NCI-H2227 treated with DMSO at 0.1 percent for 48 hours (cell line): ENCODE measurements at places on chromosomes 1 and 21.

GRCh38 chr1:54052431-54052933 is 522 bp downstream of the TMEM59 start:
- no peak for DNase-seq

DNA sequence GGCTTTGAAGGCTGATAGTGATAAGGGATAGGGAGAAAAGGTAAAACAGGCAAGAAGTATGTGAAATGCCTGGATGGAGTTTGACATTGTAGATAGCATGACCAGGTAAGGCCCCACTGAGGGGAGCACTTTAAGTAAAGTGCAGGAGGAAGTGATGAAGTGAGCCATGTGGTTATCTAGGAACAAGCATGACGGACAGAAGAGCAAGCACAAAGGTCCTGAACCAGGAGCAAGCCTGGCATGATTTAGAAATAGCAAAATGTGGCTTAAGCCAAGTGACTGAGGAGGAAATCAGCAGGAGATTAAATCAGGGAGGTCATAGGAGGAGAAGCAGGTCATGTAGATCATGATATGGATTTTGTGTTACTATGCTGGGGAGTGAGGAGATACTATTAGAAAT is 129.2 kb downstream of the GLUL start:
- no peak for DNase-seq

GRCh38 chr1:171841931-171842761 is 848 bp downstream of the DNM3 start:
- DNase-seq = peak; percentile 39

DNA sequence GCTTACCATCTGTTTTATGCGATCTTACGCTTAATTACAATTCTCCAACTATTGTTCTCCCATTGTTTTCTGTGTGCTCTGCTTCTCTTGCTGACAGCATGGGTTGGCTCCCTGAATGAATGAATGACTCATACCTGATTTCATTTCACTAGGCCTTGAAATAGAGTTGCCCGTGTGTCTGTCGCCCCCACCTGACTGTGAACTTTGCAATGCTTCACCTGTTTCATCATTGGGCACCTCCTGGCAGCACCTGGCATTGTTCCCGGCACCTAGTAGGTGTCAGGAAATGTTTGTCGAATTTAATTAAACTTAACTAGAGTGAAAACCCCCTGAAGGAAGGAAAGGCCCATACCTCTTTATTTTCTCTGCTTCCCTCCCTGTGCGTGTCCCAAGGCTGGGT is 120.5 kb upstream of the KLHDC7A start:
- no peak for DNase-seq

DNA sequence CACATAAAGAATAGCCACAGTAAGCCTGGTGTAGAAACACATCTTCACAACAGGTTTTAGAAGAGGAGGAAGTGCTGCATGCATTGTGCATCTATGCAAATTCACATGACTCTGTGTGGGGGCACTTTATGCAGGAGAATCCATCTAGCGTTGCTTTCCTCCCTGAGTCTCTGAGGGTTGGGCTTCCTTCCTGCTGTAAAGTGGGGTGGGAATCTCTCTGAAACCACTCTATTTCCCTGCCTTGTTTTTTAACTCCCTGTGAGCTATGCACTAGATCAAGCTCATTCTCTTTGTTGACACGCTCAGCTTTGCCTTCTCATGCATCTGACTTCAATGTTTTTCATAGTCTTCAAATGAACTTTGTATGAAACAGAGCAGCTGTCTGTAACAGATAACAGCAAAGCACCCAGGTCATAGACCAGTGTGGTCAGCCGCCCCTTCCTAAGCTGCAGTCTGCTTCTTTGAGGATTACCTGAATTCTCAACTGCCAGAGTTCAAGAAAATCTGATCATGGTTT is 102.7 kb upstream of the DPH5 start:
- DNase-seq = no peak

DNA sequence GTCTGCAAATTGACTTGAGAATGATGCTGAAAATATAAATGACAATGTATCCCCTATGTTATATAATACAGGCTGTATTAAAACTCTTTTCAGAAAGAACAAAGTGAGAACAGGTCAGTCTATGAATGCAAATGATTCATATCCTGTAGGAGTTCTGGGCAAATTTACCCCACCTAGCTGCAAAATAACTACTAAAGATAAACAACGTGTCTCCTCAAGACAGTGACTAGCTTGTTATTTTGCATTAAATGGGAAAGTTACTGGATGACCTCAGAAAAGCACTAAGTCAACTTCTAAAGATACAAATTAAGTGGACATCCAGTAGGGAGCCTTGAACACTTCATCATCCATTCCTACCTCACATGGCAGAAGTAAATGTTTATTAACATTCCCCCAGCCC is 11.1 kb downstream of the RNF19B start:
- no peak for DNase-seq

DNA sequence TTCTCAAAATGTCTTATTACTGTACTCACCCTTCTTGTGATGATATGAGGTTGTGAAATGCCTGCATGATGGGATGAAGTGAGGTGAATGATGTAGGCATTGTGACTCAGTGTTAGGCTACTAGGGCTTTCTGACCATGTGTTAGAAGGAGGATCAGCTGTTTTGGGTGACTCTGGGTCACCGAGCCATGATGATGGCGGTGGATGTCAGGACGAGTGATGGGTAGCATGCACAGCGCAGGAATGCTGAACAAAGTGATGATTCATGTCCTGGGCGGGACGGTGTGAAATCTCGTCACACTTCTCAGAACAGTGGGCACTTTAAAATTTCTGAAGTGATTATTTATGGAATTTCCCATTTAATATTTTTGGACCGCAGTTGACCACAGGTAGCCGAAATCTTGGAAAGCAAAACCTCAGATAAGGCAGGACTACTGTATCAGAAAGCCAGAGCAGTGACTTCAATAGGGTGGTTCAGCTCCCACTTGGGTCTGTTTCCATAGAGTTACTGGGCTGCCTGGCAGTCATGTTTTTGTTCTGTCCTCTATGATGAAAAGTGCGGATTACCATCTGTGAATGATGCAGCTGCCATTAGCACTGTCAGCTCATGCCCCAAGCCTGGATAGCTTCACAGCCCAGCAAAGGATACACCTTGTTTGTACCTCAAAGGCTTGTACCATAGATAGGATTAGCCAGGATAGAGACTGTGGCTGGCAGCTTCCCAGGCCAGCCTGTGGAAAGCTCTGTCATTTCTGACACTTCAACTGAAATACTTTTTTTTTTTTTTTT is 26.6 kb downstream of the IL6R start:
- DNase-seq = no peak

DNA sequence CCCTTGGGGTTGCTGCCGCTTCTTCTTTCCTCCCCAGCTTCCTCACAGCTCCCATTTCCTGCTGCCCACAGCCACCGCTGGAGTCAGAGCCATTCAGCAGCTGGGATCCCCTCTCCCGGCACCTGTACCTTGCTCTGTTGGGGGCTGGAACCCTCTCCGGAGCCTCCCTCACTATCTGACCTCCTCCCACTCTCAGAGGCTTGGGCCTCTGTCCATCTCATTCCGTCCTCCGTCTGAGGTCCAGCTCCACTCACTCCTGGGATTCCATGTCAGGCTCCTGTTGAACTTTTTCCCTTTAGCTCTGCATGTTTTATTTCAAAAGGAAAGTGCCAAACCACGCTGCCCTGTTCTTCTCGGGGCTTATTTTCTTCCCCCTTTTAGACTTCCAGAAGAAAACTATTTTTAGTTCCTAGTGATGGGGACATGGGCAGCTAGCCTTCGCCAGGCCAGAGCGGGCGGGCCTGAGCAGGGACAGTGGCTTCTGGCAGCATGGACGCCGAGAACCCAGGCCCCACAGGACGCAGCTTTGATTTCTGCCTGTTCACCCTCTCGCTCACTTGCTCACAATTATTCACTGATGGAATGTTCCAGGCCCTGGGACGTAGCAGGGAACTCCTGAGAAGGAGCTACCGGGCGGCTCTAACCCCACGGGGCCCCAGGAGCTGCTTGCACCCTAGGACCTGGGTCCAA is 79.2 kb downstream of the ARHGEF10L start:
- no peak for DNase-seq

GRCh38 chr1:62869217-62869754 is 85.4 kb downstream of the ATG4C start:
- DNase-seq = no peak

DNA sequence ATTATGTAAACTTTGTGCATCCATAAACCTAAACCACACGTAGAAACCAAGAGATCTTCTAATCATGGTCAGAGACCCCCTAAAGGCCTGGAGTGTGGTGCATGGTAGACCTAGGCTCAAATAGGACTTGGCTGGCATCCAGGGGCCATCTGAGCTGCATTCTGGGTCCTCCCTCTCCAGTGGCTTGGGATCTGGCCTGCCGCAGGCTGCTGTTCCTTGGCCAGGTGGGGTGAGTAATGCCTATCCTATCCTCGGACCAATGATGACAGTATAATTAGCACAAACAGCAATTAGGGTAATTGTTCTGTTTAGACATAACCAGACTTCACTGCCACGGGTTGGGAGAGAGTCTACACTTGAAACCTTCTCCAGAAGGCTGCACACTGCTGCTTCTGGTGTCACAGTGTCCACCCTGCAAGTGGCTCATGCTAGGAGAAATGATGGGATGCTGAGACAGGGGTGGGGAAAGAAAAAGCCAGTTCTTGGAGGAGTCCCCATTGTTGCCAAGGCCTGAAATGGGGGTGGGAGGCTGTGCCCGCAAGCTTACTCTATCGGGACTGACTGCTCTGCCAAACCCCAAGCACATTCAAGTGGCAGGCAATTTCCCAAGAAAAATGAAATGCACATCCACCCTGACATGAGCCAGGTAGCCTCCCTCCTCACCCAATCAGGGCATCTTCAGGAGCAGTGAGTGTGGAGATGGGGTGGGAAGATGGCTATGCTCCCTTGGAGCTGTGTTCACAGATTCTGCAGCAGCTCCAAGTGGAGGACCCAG is 12.5 kb upstream of the PKP1 start:
- no peak for DNase-seq

- peak; percentile 37 for DNase-seq
These were observed 14.3 kb downstream of the KCNT2 start for GRCh38 chr1:196593955-196594354.

DNA sequence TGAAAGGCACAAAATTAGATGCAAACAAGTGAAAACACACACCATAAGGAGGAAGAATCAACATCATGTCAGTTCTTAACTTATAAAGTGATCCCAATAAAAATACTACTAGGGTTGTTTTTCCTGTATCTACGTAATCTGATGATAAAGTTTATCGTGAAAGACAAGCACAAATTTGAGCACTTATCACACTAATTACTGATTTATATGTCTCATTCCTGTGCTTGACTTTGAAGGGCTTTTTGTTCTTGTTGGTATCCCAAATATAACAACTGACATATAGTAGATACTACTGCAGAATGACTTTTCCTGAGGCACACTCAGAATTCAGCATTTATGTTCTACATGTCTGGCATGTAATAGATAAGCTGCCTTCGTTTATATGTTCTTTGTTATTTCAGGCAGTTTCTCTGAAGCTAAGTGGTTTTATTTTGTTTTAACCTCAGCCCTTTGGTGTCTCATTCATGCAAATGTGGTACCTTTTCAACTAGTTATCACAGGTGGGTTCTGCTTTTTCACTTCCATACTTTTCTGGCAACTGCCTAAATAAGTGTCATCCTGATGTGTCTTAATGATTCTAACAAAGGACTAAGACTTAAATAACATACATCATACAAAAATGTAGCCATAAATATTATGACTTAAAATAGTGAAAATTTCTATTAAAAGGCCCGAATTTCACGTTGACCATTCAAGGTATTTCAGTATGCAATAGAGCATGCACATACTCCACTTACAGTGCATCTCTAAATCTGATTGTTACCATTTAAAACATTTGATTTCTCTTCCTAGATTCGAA is 73.2 kb downstream of the LRRC8C start:
- DNase-seq = no peak

DNA sequence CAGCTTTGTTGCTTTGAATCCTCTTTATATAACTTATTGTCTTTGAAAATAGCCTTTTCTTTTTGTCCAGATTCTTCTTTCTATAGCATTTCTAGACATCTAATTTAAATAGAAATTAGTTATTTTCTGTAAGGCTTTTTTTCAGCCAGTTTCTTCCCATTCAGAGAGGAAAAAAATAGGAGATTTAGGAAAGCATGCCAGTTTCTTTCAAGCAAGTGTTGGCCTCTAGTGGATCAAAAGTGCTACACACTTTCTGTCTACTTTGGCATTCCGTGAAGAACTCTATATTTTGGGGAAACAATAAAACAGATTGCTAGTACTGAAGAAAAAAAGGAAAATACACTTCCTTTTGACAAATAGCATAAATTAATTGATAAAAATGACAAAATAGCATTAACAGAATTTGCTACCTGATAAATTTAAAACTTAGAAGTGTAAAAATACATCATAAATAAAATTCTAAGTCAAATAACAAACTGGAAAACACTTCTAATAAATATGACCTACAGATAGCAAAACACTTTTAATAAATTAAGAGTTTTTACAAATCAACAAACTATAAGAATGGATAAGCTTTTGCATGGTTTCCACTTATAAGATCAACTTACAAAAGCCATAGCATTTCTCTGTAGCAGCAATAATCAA is 13.1 kb upstream of the EXO1 start:
- peak; percentile 54 for DNase-seq

DNA sequence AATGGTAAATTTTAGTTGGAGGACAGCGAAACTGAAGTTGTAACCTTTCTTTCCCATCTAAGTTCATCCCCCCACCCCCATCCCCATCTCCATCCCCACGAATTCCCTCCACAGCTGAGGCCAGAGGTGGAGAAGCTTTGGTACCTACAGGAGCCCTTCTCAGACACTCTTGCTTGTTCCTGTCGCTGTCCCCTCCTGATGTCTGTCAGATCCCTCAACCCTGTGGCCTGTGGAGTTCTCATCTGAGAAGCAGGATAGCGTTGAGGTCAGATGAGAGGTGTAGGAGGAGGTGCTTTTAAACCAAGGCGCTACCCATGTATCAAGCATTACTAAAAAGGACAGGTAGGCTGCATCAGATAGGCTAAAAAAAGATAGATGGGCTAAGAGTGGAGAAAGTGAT is 769 bp downstream of the NTPCR start:
- DNase-seq = peak; percentile 31

GRCh38 chr21:46379105-46379504 is 55.1 kb downstream of the PCNT start:
- no peak for DNase-seq

DNA sequence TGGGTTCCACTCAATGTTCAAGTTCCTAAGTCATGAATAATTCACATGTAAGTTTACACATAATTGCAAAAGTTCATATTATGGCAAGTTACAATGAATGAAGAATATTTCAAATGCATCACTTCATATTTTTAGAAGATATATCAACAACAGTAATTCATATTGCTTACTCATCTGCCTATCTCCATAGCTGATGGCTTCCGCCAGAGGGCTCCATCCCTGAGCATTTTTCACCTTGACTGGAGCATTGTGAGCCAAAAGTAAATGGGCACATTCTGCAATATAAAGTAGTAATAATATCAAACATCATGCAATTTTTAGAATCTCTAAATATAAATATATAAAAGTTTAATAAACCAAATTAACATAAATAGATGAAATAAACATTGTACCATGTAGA is 29.8 kb downstream of the ANKRD13C start:
- DNase-seq = no peak
